ENCODE measurements at places on chromosomes 6 and 20.

GRCh38 chr6:169536446-169537170 is 165.2 kb downstream of the WDR27 start:
- no peaks in the 10 kb centered on the region for H3K36me3 ChIP-seq
- DNase-seq = no peak
- no peaks in the 10 kb centered on the region for H3K4me1 ChIP-seq
- no peak overlapping the region for H3K4me3 ChIP-seq
- no peaks in the 10 kb centered on the region for H3K27me3 ChIP-seq
- no peak overlapping the region for H3K27ac ChIP-seq

GRCh38 chr6:127516662-127517273 is 2.4 kb downstream of the MTCL3 start:
- DNase-seq = peak; percentile 26
- peaks cover 76% of the 10 kb centered on the region for H3K27me3 ChIP-seq
- no peaks in the 10 kb centered on the region for H3K36me3 ChIP-seq
- no peak overlapping the region for H3K27ac ChIP-seq
- H3K4me3 ChIP-seq = peak overlapping the region; percentile 63

- H3K27me3 ChIP-seq = no peaks in the 10 kb centered on the region
- no peak overlapping the region for H3K4me3 ChIP-seq
- H3K4me1 ChIP-seq = peaks cover 13% of the 10 kb centered on the region
- no peaks in the 10 kb centered on the region for H3K36me3 ChIP-seq
- no peak for DNase-seq
These were observed 11.7 kb upstream of the SIRPG start for GRCh38 chr20:1669304-1669703.

DNA sequence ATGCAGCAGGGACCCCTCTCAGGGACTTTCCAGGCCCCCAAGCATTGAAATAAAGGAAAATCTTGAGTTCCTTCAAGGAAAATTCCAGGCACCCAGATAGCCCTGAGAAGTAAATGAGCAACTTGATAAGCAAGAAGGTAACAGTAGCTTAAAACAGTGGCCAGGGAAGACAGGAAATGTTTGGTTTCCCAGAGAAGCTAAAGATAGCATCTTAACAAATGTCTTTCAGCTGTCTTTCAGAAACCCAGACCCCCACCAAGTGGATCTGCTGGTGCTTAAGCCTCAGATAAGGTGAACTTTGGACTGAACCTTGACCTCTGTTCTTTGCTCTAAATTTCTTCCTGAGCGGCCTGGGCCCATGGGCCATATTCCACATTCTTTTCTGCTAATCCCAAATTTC is 117.8 kb upstream of the CST7 start:
- no peaks in the 10 kb centered on the region for H3K4me1 ChIP-seq
- DNase-seq = no peak
- H3K36me3 ChIP-seq = no peaks in the 10 kb centered on the region
- H3K27me3 ChIP-seq = no peaks in the 10 kb centered on the region

DNA sequence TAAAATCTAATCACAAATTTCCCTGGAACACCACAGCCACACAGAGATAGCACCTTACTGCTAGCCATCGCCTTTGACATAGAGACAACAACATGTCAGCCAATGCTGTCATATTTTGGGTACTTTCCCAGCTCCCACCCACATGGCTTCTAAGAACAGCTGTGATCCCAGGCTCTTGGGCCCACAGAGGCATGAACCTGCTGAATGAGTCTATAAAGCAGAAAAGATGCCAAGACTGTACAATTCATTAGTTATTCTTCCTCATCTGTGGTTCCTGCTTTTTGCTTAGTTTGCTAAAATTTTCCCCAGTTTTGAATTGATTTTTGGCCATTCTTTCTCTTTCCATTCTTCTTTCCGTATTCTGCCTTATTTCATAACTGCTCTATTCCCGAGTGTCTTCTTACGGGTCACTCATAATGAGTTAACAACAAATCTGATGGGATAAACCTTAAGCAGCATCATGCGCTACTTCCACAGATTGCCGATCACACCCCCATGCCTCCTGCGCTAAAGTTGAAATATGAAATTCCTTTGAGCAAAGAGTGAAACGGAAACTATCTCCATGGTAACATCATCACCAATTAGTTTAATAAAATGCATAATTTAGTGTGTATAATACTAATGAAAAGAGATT is 327.3 kb upstream of the HSF2 start:
- no peak for DNase-seq
- no peak overlapping the region for H3K27ac ChIP-seq
- no peak overlapping the region for H3K4me3 ChIP-seq
- H3K36me3 ChIP-seq = no peaks in the 10 kb centered on the region
- no peaks in the 10 kb centered on the region for H3K27me3 ChIP-seq

DNA sequence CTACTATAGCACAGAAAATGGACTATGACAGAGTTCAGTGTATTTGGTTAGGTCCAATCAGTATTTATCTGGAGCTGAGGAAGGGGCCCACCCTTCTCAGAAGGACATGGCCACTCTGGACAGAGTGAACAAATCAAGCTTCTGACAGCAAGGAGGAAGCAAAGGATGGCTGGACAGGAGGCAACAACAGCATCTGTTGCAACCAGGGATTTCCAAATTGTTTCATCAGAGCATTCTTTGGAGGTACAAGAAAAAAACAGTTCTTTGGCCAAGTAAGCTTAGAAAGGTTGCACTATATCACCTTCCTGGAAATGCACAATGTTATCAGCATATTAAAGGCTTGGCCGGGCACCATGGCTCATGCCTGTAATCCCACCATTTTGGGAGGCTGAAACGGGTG is 118.7 kb upstream of the SLC22A16 start:
- no peaks in the 10 kb centered on the region for H3K36me3 ChIP-seq
- no peak for DNase-seq
- no peak overlapping the region for H3K4me3 ChIP-seq
- H3K4me1 ChIP-seq = no peaks in the 10 kb centered on the region
- no peaks in the 10 kb centered on the region for H3K27me3 ChIP-seq
- no peak overlapping the region for H3K27ac ChIP-seq

- H3K27ac ChIP-seq = peak overlapping the region; percentile 81
- H3K36me3 ChIP-seq = no peaks in the 10 kb centered on the region
- peak overlapping the region; percentile 20 for H3K4me3 ChIP-seq
- peaks cover 22% of the 10 kb centered on the region for H3K4me1 ChIP-seq
- peaks cover 2% of the 10 kb centered on the region for H3K27me3 ChIP-seq
These were observed 18.6 kb upstream of the SLCO4A1 start for GRCh38 chr20:62623488-62624324.

- no peak overlapping the region for H3K27ac ChIP-seq
- H3K27me3 ChIP-seq = peaks cover 50% of the 10 kb centered on the region
- H3K4me3 ChIP-seq = no peak overlapping the region
- no peaks in the 10 kb centered on the region for H3K36me3 ChIP-seq
- no peaks in the 10 kb centered on the region for H3K4me1 ChIP-seq
- DNase-seq = no peak
These were observed 106.6 kb downstream of the TRIM27 start for GRCh38 chr6:28816909-28817807.

- no peak overlapping the region for H3K4me3 ChIP-seq
- H3K36me3 ChIP-seq = no peaks in the 10 kb centered on the region
- no peaks in the 10 kb centered on the region for H3K4me1 ChIP-seq
- H3K27me3 ChIP-seq = no peaks in the 10 kb centered on the region
These were observed 42.4 kb upstream of the ADGRF4 start for GRCh38 chr6:47655719-47656595.

- H3K27ac ChIP-seq = no peak overlapping the region
- no peak overlapping the region for H3K4me3 ChIP-seq
- no peaks in the 10 kb centered on the region for H3K36me3 ChIP-seq
- peaks cover 7% of the 10 kb centered on the region for H3K4me1 ChIP-seq
- DNase-seq = no peak
- no peaks in the 10 kb centered on the region for H3K27me3 ChIP-seq
These were observed 40.1 kb upstream of the AKIRIN2 start for GRCh38 chr6:87742106-87742505.

DNA sequence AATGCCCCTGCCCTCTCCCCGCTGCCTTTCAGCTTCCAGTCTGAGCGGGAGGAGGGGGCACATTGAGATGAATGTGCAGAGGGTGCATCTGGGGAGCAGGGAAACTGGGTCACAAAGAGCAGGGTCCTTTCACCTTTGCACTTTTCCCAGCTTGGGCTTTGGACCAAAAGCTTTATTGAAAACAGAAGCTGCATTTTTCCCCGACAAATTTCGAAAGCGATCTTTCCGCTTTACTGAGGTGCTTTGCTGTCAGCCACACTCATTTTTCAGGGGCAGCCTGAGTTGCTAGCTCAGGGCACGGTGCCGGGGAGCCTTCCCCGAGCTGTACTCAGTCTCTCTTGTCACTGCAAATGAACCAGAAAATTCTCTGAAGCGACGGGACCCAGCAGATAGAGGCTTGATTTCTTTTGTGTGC is 283.7 kb upstream of the SOX4 start:
- H3K36me3 ChIP-seq = no peaks in the 10 kb centered on the region
- H3K4me3 ChIP-seq = no peak overlapping the region
- H3K4me1 ChIP-seq = no peaks in the 10 kb centered on the region

- H3K4me1 ChIP-seq = no peaks in the 10 kb centered on the region
- H3K27me3 ChIP-seq = no peaks in the 10 kb centered on the region
- no peak for DNase-seq
These were observed 488.7 kb upstream of the NRSN1 start for GRCh38 chr6:23637296-23637695.

- H3K27ac ChIP-seq = no peak overlapping the region
- no peak overlapping the region for H3K4me3 ChIP-seq
- no peaks in the 10 kb centered on the region for H3K4me1 ChIP-seq
These were observed 42.7 kb downstream of the TRPC4AP start for GRCh38 chr20:35049776-35050352.

GRCh38 chr6:128422871-128423270 is 97.5 kb downstream of the PTPRK start:
- DNase-seq = no peak
- no peaks in the 10 kb centered on the region for H3K4me1 ChIP-seq
- no peak overlapping the region for H3K4me3 ChIP-seq
- H3K36me3 ChIP-seq = no peaks in the 10 kb centered on the region
- no peaks in the 10 kb centered on the region for H3K27me3 ChIP-seq

DNA sequence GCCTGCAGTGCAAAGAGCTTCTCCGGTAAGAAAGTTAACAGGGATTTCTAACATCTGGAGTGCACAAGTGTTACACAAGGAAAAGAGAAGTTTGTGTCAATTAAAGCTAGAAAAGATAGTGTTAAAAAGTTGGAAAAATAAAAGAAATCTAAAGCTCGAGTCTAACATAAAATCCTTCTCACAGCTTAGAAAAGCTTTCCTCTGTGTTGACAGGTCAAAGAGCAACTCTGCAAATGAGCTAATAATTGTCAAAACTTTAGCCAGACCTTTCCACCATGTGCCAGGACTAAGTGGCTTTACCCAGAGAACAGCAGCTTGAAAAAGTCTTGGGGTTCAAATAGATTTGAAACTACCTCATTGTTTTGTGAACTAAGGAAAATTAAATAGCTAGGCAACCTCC is 14.8 kb downstream of the PTPRK start:
- H3K36me3 ChIP-seq = no peaks in the 10 kb centered on the region
- no peak overlapping the region for H3K27ac ChIP-seq
- H3K4me1 ChIP-seq = no peaks in the 10 kb centered on the region

DNA sequence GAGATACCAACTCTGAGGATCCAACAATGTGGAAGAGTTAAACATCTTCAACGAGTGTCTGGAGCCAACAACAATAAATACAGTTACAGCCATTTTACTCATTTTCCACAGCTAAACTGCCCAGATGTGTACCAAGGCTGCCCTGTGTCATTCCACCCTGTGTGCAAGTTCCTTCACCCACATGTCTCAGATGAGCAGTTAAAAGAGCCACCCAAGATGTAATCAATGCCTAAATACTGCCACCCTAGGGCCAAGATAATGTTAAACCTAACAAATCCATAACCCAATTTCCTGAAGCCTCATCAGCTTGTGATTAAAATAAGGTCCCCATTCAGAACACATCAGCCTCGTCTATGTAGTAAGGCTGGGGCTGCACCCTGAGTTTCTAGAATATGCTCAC is 59.9 kb downstream of the GMDS start:
- no peak overlapping the region for H3K4me3 ChIP-seq
- no peak for DNase-seq
- H3K4me1 ChIP-seq = no peaks in the 10 kb centered on the region
- H3K27ac ChIP-seq = no peak overlapping the region
- H3K36me3 ChIP-seq = no peaks in the 10 kb centered on the region

DNA sequence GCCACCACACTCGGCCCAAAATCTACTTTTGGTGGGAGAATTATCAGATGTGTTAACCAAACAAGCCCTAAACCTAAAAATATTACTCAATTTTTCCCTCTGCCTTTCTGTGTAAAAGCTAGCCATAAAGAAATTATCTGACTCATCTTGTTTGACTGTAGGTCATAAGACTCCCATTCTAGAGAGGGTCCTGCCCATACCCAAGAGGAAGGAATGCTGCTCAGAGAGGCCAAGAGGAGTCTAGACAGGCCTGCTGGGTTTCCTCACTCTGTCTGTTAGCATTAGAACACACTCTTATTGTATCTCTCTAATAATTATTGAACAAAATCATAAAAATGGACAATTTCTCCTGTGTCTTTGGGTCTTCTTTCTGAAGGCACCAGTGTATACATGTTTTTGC is 26.1 kb downstream of the C6orf141 start:
- no peak overlapping the region for H3K27ac ChIP-seq
- no peaks in the 10 kb centered on the region for H3K4me1 ChIP-seq
- no peak overlapping the region for H3K4me3 ChIP-seq
- H3K36me3 ChIP-seq = no peaks in the 10 kb centered on the region

DNA sequence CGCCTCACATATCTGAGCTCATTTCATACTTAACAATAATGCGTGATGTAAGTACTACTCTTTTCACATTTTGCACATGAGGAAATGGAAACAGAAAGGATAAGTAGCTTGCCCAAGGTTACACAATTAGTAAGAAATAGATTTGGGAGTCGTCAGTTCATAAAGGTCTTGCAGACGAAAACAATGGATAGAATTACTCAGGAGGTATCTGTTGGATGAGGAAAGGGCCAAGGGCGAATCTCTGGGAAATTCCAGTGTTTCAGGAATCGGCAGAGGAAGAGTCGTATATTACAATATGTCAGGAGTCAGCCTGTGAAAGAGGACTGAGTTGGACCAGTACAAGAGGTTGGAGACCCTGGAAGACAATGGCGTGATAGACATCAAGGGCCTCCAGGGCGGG is 12.8 kb upstream of the EDN1 start:
- no peak overlapping the region for H3K4me3 ChIP-seq
- H3K36me3 ChIP-seq = no peaks in the 10 kb centered on the region
- H3K27ac ChIP-seq = no peak overlapping the region
- H3K4me1 ChIP-seq = no peaks in the 10 kb centered on the region

DNA sequence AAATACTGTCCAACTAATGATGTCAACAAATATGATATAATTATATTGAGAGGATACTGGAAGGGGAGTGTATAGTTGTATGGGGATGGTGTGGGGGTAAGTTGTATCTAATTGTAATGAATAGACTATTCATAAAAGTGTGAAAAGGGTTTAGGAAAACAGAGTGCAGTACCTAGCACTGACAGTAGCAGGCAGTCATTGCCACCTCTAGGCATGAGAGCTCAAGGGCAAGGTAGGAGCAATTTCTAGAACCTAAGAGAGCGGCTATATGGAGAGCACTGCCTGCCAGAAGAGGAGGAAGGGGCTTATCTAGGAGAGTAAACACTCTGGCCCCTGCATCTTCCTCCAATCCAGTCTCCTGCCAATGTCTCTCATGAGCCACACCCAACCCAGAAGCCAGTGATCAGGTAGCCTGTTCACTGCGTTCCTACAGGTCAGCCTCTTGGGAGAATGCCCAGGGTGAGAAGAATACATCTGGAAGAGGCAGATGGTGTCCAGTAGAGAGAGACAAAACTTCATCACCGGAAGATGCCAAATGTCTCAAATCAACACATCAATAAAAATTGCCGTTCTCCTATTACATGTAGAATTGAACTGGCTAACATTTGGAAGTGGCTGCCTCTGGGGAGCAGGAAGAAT is 200.0 kb downstream of the LY86 start:
- no peaks in the 10 kb centered on the region for H3K36me3 ChIP-seq
- no peak overlapping the region for H3K4me3 ChIP-seq
- no peak overlapping the region for H3K27ac ChIP-seq
